ENCODE measurements at places on chromosomes 3 and 15.

DNA sequence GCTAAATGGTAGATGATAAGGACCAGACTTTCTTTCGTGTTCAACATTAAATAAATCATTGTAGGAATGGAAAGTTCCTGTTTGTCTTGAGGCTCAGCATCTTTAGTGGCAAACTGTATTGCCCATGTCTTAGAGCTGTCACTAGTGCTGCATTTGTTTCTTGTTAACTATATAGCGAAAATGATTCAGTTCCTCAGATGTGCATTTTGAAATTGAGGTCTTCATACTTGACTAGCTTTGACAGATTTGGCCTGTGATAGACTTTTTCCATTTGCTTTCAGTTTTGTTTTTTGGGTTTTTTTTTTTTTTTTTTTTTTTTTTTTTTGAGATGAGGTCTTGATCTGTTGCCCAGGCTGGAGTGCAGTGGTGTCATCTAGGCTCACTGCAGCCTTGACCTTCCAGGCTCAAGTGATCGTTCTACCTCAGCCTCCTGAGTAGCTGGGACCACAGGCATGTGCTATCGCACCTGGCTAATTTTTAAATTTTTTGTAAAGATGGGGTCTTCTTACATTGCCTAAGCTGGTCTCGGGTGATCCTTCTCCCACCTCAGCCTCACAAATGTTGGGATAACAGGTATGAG lies 9.5 kb upstream of the RPLP1 start:
- no peak for DNase-seq

DNA sequence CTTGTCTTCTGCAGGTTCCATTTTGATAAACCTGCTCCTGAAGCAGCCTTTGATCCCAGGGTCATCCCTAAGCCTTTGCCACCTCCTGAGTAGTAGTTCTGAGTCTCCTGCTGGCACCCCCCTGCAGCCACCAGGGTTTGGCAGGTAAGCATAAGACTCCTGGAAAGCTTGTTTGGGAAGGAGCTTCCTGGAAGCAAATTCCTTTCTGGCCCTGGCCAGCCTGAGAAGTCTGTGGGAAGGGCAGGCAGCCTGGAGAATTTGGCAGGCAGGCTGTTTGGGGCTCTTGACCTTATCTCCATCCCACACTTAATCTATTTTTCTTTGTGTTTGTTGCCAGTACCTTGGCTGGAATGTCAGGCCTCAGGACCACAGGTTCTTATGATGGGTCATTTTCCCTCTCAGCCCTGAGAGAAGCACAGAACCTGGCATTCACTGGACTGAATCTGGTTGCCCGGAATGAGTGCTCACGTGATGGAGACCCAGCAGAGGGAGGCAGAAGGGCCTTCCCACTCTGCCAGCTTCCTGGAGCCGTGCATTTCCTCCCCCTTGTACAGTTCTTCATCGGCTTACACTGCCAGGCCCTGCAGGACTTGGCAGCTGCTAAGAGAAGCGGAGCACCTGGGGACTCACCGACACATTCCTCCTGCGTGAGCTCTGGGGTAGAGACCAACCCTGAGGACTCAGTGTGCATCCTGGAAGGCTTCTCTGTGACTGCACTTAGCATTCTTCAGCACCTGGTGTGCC lies 13.4 kb downstream of the ATRIP start:
- DNase-seq = no peak

GRCh38 chr3:60998858-60999257 lies 252.4 kb downstream of the FHIT start:
- no peak for DNase-seq

DNA sequence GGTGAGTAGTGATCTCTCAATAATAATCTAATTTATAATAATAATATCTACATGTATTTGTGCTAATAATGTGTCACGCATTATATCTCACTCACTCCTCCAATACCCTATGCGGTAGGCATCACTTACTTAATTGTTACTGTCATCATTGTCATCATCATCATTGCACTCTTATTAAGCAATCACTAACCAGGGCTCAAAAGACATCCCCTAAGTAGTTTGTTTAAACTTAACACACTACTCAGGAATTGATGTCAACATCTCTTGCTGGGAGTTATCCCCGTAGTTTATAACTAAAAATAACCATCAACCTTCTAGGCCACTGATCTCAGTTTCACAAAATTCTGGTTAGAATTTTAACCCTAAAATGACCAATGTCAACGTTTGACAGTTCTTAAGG lies 56.8 kb upstream of the ICE2 start:
- no peak for DNase-seq

DNA sequence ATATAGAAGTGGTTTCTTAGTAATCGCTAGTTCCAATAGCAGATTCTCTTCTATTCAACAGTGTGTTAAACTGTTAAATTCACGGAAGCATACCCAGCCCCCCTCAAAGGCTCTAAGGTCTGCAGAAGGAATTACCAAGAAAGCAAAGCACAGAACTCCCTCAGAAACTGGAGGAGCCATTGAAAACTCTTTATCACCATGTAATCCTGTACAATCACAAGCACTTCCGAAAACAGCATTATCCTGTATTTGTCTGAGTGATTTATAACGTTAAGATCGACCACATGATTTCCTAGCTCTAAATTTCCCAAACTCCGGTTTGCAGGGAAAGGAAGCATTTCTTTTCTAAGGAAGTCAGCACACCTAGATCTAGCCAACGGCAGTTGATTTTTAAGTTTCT lies 20.0 kb downstream of the MYO1E start:
- DNase-seq = no peak

- no peak for DNase-seq
Measured at GRCh38 chr3:72034986-72035385, 250.0 kb upstream of the PROK2 start.

- DNase-seq = no peak
Measured at GRCh38 chr15:85625856-85626255, 168.9 kb downstream of the KLHL25 start.

DNA sequence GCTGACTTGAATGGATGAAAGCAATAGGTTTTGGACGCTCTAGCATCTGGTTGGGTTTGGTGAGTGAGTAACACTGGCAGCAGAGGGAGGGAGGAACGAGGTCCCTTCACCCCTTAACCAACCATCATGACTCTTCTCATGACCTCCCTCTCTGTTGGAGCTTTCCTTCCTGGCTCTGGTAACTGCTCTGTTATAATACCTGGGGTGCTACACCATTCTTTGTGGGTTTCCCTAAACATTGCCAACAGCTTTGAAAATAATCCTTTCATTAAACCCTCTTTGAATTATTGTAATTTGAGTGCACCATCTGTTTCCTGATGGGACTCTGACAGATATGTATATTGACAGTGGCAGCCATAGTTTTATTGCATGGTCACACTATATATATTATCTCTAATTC lies 146.2 kb upstream of the PTPRG start:
- no peak for DNase-seq

DNA sequence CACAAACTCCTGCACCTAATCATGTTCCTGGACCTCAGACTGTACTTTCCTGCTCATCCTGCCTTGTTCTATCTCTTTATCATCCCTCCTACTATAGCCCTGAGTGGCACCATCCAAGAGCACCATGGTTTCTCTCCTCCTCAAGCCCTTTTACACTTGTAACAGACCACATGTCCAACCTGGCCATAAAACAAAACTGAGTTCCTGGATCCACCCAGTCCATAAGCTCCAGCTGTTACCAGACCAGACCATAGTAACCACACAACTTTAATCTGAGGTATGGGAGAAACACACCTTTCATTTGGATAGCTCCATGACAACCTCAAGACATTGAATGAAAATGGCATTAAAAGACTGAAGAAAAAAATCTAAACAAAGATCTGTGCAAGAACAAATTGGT lies 9.1 kb downstream of the TM4SF18 start:
- no peak for DNase-seq

- DNase-seq = no peak
Measured at GRCh38 chr15:59208613-59209249, 2.1 kb downstream of the LDHAL6B start.

DNA sequence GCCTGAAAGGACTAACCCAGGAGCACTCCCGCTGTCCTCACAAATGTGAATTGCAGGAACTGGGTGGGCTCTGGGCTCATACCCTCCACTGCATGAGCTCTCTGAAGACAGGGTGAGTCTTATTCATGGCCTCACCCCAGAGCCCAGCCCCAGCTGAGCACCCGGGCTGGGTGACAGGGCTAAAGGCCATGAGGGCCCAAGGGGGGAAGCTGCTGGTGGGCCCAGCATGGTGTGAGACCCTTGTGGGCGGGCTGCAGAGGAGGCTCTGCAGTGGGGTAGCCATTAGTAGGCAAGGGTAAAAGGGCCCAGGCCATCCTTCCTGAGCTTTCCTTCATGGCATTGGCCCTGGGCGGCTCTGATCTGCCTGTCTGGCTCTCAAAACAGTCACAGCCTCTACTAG lies 30.3 kb downstream of the SRPRB start:
- no peak for DNase-seq

- no peak for DNase-seq
Measured at GRCh38 chr3:142433110-142433509, 14.7 kb downstream of the XRN1 start.

GRCh38 chr3:142863010-142863817 lies 25.7 kb downstream of the PCOLCE2 start:
- no peak for DNase-seq
